ENCODE measurements at places on chromosomes 4 and X.
A peak's percentile ranks its signal among the peaks of the same experiment; 100 is the strongest.

DNA sequence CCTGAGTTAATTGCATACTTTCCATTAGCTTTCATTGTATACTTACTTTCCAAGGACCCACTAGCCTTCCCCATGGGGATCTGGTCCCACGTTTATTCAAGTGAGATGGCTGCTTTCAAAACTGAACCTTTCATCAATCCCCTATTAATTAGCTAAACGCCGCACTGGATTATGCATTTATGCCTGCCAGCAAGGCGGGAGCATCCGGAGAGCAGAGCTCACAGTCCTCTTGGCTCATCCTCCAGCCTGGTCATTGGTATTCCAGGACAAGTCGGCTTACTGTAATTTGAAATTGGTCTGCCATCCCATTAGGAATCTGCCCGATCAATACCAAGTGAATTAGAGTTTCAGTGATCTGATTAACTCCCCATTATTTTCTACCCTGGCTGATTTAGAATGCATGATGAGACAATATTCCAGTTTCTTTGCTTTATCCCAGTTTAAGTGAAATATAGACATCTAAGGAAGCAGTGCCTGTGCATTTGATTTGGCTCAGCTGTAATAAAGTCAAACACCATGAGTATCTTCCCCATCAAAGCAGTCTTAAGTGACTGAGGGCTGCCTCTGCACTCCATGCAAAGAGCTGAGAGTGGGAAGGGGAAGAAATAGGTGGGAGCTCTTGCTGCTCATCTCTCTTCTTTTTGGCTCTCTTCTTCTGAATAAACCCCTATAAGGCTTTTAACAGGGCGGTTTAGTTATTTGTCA lies 411.4 kb downstream of the GPAT3 start:
- DNase-seq, result no peak

GRCh38 chrX:2242326-2242725 lies 258.4 kb downstream of the DHRSX start:
- no peak for DNase-seq

DNA sequence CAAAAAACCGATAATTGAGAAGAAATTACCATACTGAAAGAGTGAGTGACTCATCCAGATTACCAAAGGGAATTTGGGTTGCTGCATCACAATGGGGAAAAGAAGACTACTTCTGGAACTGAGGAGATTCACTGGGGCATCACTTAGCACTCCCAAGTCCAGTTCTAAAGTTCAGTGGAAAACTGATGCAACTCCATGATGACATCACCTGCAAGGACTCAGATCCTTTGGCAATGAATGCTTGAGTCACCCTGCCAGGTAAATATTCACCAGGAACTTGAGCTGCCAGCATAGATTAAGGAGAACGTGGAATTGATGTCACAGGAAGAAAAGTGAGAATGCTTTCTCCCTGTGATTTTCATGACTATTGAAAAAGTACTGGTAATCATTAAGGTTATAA lies 32.0 kb upstream of the SMIM10L2A start:
- no peak for DNase-seq

DNA sequence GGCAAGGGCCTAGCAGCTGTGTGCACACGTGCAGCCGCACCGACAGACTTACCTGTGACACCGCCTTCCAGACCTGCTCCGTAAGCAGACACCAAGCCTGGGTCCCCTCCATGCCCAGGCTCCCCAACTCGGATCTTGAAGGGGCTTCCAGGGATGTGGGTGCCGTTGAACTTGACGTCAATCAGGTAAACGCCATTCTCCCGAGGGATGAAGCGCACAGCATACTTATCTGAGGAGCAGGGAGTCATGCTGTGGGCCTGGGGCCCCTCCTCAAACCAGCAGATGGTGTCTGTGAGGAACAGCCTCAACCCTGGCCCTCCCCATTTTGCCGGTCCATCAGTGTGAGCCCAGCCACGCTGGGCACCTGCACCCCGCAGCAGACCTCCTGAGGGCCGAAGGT lies 24.5 kb downstream of the FLNA start:
- no peak for DNase-seq

DNA sequence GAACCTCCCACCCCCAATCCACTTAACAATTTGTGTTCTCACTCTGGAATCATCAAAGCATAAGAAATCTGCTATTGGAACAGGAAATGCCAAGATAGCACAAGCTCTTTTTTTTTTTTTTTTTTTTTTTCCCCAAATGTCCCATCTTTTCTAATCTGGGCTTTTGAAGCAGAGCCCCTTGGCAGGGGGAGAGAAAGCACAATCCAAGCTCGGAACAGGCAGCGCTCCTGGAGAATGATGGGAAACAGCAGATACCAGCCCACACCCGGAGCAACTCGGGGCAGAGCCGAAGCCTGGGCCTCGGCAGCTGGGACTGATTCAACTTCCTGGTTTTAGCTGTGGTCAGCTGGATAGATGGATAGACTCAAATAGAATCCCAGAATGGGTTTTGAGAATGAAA lies 235.1 kb downstream of the QDPR start:
- DNase-seq, result no peak

DNA sequence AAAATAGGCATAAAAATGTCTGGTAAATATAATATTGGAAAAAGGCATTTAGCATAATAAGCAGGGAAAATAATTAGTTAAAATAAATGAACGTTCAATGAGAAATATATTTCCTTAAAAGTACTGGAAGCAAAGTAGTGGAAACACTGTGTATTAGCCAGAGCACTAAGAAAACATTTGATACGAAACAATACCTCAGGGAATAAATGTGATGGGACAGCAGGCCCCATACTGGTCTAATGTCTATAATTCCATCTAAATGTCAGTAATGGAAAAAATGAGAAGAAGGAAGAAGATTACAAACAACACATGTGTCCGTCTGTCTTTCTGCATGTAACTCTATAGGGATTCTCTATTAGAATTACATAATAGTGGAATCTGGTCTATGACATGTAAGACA lies 79.0 kb downstream of the PDE5A start:
- DNase-seq, result no peak

GRCh38 chr4:80138551-80139538 lies 58.5 kb upstream of the PRDM8 start:
- DNase-seq, result peak; percentile 72

GRCh38 chr4:174524242-174524641 lies 2.0 kb upstream of the HPGD start:
- no peak for DNase-seq

- no peak for DNase-seq
Observed at GRCh38 chr4:107629318-107629717, 90.7 kb downstream of the PAPSS1 start.

DNA sequence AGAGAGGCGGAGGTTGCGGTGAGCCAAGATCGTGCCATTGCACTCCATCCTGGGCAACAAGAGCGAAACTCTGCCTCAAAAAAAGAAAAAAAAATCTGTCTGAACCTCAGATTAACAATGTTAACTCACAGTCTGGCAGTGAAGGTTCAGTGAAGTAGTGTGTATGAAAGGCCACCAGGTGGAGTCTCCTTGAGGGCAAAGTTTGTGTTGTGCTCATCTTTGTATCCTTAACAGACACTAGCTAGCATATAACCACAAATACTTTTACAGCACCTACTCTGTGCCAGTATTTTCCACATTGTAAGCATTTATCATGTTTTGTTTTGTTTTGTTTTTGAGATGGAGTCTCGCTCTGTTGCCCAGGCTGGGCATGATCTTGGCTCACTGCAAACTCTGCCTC lies 46.0 kb upstream of the MGST2 start:
- no peak for DNase-seq

- DNase-seq, result no peak
Observed at GRCh38 chr4:55087009-55087912, 38.1 kb downstream of the KDR start.

DNA sequence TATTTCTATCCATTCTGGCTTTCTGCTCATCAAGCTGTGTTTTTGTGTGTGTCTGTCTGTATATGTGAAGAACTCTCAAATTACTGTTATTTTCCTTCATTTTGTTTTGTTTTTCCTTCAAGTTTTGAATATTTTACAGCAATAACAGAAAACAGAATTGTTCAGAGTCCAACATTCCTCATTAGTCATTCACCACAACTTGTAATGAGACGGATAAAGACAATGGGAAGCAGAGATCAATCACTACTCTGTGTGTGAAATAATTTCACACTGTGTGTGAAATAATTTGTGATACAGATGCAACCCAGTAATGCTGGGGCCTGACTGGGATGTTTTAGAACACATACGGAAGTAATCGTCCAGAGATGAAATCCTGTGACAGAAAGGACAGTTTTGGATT lies 55.2 kb downstream of the HPGD start:
- no peak for DNase-seq

GRCh38 chr4:22077571-22077970 lies 129.0 kb upstream of the KCNIP4 start:
- DNase-seq, result no peak

- no peak for DNase-seq
Observed at GRCh38 chr4:179195887-179196286, 1753.7 kb upstream of the AGA start.

GRCh38 chr4:158644760-158645159 lies 26.9 kb downstream of the C4orf46 start:
- no peak for DNase-seq

DNA sequence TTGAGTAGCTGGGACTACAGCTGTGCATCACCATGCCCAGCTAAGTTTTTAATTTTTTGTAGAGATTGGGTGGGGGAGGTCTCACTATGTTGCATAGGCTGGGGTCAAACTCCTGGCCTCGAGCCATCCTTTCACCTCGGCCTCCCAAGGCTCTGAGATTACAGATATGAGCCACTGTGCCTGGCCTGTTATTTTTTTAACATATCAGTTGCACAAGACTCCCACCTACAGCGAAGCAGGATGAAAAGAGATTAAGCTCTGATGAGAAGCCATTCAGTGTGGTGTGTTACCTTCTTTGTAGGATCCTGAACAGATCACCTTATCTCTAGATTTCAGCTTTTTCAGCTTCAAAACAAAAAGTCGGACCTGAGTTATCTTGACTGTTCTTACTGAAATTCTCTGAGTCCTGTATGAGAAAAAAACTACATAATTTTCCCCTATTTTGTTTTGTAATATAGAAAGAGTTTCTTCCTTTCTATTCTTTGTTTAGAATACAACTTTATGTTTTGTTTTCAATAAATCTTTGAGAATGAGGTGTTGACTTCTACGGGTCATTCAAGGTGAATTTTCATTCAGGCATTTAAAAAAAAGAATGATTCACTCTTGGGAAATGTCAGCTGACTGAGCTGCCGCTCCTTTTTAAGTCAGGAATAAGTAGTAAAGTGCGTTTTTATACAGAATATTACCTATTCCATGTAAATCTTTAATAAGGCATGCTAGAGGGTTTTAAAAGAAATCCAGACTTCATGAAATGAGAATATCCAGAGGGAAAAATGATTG lies 134.6 kb downstream of the ARSF start:
- DNase-seq, result no peak

GRCh38 chr4:53478671-53479456 lies 101.4 kb downstream of the FIP1L1 start:
- DNase-seq, result no peak

- DNase-seq, result no peak
Observed at GRCh38 chr4:159284733-159285132, 181.9 kb downstream of the RAPGEF2 start.

GRCh38 chrX:49192722-49193328 lies 6.7 kb upstream of the PRICKLE3 start:
- peak; percentile 40 for DNase-seq
